Suprapubic skin (tissue), 4 donors: ENCODE measurements at places on chromosomes 2 and 18. TPM values are rescaled to one million over a fixed set of nuclear protein-coding genes. Genes with fewer than 3 reads are reported as not detected.

AMER3 gene
- not detected for total RNA-seq

PTPRM gene
- 25.6 TPM for total RNA-seq

KCNIP3 gene
- 12.7 TPM for total RNA-seq

UGT1A4 gene
- 2.6 TPM for total RNA-seq

GPR39 gene
- 1.4 TPM for total RNA-seq

PLGLB2 gene
- 17.5 TPM for total RNA-seq

FOXD4L1 gene
- 0.18 TPM for total RNA-seq

COL4A3 gene
- 0.26 TPM for total RNA-seq

MOCOS gene
- total RNA-seq, result 4.6 TPM

UPP2 gene
- total RNA-seq, result not detected

ANKRD12 gene
- total RNA-seq, result 41.0 TPM

PRKD3 gene
- 20.8 TPM for total RNA-seq

GLB1L gene
- total RNA-seq, result 9.8 TPM

DYNAP gene
- total RNA-seq, result not detected

TMEM37 gene
- total RNA-seq, result 6.5 TPM

ANKRD30B gene
- not detected for total RNA-seq

TNS1 gene
- total RNA-seq, result 64.4 TPM

BMP10 gene
- not detected for total RNA-seq

HAAO gene
- total RNA-seq, result 3.9 TPM

FRZB gene
- total RNA-seq, result 10.7 TPM

IL36A gene
- not detected for total RNA-seq

NGEF gene
- total RNA-seq, result 25.0 TPM

SERPINB5 gene
- total RNA-seq, result 158 TPM

DTNA gene
- 4.8 TPM for total RNA-seq

MXD1 gene
- 18.6 TPM for total RNA-seq

PAIP2B gene
- 30.3 TPM for total RNA-seq

GKN2 gene
- total RNA-seq, result not detected

TGFA gene
- total RNA-seq, result 38.0 TPM

PARD6G gene
- total RNA-seq, result 97.6 TPM

TGIF1 gene
- 89.4 TPM for total RNA-seq

ARHGAP15 gene
- 1.2 TPM for total RNA-seq

LONRF2 gene
- 1.9 TPM for total RNA-seq

KIF1A gene
- total RNA-seq, result 15.9 TPM

RNU2-63P gene
- total RNA-seq, result not detected

SAG gene
- not detected for total RNA-seq

SPTBN1 gene
- total RNA-seq, result 202 TPM

FEV gene
- total RNA-seq, result not detected

ADCYAP1 gene
- total RNA-seq, result not detected

MC5R gene
- not detected for total RNA-seq

FAP gene
- 3.1 TPM for total RNA-seq

POTEC gene
- total RNA-seq, result not detected

RAB6C gene
- 0.40 TPM for total RNA-seq

GPR155 gene
- total RNA-seq, result 21.7 TPM

CXXC1 gene
- total RNA-seq, result 104 TPM

RIT2 gene
- not detected for total RNA-seq

LRRC30 gene
- not detected for total RNA-seq
